Fibroblast of skin of back (primary cell): ENCODE measurements at places on chromosomes 7 and 10.

GRCh38 chr10:65419629-65420028 is 1506.2 kb upstream of the LRRTM3 start:
- peak; percentile 20 for DNase-seq

GRCh38 chr7:107995184-107996071 is 7.5 kb downstream of the LAMB1 start:
- peak; percentile 94 for DNase-seq

DNA sequence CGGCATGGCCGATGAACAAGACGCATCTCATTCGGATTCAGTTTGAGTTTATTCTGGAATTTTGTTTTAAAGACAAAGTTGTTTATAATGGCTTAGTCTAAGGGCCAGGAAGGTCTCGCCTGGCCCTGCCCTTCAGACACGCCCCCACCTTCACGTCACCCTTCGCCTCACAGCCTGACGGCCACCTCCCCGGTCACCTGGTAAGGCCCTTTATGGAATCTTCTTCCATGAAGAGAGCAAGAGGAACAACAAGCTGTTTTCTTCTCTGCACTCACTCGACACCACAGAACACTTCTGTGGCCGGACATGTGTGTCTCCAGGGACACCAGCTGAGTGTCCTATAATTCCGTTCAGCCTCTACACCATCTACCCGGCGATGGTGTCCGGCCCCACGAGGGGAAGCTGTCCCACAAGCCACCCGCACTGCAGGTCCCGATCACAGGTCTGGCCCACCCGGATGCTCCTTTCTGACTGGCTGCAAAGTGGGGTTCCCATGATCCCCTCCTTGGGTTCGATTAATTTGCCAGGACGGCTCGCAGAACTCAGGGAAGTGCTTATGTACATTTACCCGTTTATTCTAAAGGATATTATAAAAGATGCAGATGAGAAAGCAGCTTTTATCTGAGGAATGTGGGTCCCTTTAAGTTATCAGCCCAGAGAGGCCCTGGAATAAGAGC is 17.4 kb upstream of the KNDC1 start:
- no peak for DNase-seq

DNA sequence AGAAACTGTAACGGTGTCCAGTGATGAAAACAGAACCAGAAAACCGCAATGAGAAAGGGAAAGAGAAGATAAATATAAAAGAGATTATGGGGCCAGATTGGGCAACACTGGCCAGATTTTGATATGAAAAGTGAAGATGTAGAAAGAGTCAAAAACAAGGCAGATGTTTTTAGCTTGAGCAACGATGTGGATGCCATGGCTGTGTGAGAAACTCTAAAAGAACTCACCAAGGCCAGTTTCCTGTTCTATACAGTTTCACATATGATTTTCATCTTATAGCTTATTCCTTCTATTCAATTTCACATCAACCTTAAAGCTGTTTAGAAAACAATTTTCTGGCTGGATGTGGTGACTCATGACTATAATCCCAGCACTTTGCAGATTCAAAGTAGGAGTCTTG is 36.3 kb downstream of the CSTF2T start:
- peak; percentile 7 for DNase-seq

DNA sequence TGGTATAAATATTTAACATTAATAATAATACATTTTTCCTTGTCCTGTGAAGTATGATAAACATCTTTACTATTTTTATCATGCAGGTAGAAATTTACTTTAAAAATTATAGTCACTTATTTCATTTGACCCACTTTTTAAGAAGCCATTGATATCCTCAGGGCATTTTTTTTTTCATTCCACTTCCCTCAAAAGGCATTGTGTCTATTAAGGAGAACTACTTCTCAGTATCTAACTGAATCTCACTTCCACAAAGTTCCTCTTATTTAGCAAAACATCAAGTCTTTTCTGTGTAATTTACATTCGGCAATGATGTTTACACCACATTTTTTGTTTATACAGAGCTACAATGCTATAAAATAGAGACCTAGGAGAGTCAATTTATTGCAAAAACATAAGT is 388.2 kb upstream of the AKR1E2 start:
- no peak for DNase-seq

GRCh38 chr10:114279901-114280644 is 41.0 kb downstream of the VWA2 start:
- no peak for DNase-seq

DNA sequence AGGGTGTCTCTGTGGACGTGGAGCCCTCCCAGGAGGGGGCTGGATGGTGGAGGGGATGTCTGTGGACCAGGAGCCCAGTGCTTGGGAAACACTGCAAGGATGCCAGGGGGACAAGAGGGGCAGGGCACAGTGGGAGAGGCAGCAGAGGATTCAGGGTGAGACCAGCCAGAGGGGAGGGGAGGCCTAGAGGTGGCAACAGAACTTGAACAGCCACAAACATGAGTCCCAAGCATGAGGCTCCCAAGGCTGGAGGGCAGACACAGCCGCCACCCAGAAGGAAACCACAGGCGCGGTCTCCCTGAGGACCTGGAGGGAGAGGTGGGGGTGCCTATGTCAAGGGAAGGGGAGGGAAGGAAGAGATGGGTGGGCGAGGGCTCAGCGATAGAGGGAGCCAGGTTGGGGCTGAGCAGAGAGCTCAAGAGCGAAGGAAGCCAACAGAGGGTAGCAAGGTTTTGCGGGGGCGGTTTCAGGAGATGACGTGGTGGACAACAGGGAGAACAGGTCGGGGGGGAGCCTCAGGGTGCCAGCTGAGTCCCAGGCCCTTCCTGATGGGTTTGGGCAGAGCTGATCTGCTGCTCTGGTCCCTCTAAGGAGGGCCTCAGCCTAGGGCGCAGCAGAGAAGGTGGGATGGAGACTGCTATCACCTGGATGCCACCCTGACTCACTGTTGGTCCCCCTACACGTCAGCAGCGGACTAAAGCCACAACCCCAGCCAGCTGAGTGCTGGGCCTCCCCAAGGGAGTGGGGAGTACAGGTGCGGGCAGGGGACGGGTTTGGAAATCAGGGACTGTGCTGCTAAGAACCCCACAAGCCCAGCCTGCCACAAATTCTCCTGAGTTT is 6.7 kb upstream of the PILRA start:
- no peak for DNase-seq

DNA sequence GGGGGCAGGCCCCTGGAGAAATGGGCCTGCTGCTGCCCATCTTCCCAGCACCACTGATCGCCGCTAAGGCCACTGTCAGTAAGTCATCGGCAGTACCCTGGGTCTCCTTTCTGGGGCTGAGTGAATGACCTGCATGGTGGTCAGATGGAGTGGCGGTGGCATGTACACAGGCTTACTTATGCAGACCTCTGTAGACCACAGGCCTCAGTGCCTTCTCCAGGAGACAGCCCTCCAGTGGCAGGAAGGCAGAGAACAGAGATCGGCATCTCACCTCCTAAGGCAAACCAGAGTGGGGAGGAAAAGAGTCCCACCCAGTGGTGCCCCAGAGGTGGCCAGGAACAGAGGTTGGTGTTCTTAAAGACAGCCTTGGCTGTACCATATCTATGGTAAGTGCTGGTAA is 22.8 kb upstream of the LRRC4 start:
- DNase-seq: no peak
